ENCODE measurements at places on chromosomes 5 and 9.

DNA sequence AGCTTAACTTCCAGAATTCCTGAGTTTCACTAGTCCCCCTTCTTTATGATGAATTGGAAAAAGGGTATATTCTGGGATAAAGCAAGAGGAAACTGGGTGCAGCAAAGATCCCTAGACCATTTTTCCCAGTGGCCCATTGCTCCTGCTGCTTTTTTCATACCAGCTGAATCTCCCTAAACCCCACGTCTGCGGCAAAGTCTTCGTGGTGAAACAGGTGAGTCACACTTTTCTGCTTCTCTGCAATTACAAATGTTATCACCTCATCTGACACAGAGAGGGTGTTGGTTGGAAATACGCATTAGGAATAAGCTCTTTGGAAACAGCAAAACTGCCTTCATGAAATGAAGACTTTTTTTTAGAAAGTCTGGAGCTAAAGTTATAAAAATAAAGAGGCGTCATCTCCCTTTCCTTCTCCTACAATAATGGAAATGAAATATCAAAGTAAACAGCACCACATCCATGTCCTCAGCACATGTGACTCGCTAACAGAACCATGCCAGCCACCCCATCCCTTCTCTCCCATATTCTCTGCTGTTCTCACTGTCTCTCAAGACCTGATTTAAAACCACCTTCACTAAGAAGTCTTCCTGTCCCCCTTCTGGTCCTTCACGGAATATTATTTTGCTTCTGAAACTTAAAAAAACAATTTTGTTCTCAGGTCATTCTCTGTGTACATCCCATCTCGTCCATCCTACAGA lies 39.5 kb upstream of the GLRX start:
- DNase-seq = no peak

GRCh38 chr9:99114846-99115500 lies 10.1 kb downstream of the TGFBR1 start:
- DNase-seq = no peak

DNA sequence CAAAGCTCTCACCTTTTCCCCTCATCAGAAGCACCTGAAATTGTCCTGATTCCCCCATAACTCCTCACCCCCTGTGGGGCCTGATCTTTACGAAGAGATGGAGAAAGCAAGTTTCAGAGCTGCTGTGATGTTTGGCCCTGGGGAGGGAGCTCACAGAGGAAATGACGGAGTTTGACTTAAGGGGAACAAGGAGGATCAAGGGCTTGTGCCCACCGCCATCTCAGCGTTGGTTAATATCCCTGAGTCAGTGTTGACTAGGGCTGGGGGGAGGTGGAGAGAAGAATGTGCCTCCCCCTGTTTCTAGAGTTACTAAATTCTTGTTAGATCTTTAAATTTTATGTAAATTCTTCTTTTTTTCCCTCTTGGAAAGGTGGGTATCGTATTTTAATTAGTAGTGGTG lies 27.8 kb downstream of the FGF18 start:
- DNase-seq = no peak

DNA sequence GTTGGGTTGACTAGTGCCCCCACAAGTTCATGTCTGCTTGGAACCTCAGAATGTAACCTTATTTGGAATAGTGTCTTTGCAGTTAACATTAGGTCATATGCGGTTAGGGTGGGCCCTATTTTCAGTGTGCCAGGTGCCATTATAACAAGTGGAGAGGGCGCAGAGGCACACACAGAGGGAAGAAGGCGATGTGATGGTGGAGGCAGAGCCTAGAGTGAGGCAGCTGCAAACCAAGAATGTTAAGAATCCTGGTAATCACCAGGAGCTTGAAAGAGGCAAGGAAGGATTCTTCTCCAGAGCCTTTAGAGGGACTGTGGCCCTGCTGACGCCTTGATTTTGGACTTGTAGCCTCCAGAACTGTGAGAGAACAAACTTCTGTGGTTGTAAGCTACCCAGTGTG lies 10.9 kb downstream of the GPR107 start:
- no peak for DNase-seq

GRCh38 chr9:106962122-106962521 lies 99.2 kb downstream of the ZNF462 start:
- no peak for DNase-seq

DNA sequence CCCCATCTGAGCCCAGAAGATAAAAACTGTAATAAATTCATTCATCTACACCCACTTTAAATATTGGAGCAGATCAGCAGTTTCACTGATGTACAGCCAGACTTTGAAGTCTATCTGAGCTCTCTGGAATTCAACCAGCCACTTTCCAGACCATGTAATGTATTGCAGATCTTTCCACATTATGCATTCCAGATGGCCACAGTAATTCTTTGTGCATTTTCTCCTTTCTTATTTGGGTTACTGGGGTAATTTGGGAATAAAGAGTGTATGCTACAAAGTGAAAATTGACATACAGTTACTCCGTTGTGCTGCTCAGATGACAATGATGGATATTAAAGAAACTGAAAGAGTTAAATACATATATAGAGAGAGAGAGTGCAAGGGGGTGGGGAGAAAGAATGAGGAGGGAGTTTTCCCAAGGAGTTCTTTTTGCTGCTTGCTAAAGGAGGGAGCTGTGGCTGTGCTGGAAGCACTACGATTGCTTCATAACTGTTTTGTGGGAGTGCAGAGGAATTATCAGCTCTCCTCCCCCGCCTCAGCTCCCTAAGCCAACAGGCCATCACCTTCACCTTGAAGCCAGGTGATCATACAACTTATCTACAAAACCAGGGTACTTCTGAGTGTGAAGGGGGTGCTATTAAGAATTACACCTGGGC lies 152.8 kb downstream of the GAS1 start:
- no peak for DNase-seq

DNA sequence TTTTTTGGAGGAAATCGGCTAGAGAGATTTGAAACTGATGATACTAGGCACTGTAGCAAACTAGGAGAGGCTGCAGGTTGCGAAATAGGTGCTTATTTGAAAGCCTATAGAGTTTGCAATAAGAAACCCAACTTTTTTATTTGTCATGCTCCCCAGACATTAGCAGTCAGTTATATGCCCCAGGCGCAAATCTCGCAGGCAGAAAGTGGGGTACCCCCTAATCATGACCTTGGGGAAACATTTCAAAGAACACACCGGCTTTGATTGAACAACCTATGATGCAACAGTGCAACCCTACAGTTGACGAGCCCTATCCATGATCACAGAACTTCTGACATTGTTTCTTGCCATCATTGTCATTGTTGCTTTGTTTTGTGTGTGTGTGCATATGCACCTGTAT lies 510.5 kb downstream of the RAB3C start:
- no peak for DNase-seq

GRCh38 chr9:109681301-109681700 lies 98.7 kb upstream of the PALM2AKAP2 start:
- DNase-seq = no peak

GRCh38 chr5:10304932-10305331 lies 2.8 kb downstream of the CMBL start:
- no peak for DNase-seq

GRCh38 chr5:112036206-112036605 lies 279.2 kb upstream of the NREP start:
- no peak for DNase-seq

DNA sequence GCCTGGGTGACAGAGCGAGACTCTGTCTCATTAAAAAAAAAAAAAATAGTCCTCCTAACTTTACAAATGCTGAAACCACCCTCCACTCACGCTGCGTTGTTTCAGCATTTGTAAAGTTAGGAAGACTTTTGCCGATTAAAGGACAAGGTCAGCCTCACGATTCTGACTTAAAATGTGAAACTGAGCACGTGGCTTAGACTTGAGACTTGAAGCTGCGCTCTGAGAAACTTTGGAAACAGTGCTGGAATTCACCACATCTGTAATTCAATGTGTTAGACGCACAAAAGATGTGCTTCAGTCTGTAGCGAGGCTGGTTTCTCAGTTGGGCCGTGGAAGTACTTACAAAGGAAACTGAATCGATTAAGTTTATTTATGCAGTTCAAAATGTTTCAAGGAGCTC lies 25.0 kb upstream of the LAMC3 start:
- DNase-seq = no peak

DNA sequence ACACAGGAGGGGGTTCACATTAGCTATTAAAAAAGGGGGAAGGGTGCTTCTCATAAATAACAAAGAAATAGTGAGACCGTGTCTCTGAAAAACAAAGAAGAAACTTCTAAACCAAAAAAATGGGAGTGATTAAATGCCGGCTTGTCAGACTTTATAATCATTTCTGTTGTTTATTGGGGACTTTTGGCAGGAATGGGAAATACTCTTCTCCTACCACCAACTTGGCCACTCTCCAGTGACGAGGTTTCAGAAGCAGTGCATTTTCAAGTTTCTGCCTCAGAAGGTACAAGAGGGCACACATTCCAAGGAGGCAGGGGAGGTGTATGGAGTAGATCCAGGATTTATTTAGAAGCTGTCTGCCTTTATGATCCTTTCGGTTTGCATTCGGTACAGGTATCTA lies 46.2 kb downstream of the LIX1 start:
- no peak for DNase-seq

GRCh38 chr5:61582205-61582820 lies 250.3 kb downstream of the ZSWIM6 start:
- DNase-seq = no peak

DNA sequence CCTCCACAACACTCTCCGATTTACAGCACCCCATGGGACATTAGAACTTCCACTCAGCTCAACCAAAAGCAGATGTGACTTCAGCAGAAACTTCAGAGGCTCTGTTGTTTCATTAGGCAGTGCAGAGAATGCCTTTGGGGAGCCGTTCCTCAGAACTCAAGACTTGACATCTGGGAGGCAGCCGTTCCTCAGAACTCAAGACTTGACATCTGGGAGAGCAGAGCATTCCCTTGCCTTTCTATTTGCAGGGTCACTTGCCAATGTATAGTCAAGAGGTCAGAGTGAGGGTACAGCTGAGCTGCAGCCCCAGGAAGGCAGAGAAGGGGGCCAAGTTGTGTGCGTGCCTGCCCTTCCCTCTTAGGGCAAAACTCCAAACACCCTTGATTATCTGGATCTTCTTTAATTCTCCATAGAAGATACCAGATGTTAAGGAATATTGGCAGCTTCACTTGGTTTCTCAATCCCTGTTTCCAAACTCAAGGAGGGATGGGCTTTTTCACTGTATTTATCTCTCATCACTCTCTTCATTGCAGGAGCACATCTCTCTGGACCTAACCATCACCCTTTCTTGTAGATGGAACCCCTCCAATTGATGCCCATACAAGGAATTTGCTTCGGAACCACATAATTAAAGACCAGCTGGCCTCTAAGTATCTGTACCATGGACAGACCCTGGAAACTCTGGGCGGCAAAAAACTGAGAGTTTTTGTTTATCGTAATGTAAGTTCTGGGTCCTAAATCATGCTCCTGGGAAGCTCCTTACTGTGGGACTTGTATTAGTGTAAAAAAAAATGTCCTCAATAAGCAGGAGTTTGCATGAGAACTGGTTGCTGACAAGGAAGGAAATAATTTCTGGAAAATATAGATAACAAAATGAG lies 25.6 kb downstream of the TGFBI start:
- DNase-seq = no peak

GRCh38 chr9:134775081-134775951 lies 105.3 kb upstream of the FCN2 start:
- no peak for DNase-seq

DNA sequence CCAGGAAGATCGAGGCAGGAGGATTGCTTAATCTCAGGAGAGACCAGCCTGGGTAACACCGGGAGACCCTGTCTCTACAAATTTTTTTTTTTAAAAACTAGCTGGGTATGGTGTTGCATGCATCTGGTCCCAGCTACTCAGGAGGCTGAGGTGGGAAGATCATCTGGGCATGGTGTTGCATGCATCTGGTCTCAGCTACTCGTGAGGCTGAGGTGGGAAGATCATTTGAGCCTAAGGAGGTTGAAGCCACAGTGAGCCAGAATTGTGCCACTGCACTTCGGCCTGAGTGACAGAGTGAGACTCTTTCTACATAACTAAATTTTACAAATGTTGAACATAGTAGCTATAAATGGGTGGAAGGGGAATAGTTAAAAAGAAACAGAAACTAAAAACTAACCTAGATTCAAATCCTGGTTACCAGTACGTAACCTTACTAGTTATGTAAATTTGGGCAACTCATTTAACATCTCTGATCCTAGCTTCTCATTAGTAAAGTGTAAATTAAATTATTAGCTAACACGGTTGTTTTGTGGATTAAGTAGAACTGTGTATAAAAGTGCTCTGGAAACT lies 41.7 kb downstream of the TMEM161B start:
- no peak for DNase-seq

Data from stimulated activated CD4-positive, alpha-beta T cell treated with anti-CD3 and anti-CD28 coated beads, Interleukin-1b, Interleukin-23, amount 100 ng/mL, for 1 hour (primary cell).